A549 treated with ZK216348 at 1 μM for 4 hours (cell line): ENCODE measurements at places on chromosomes 6 and 20. TPM values are rescaled to one million over a fixed set of nuclear protein-coding genes. Genes with fewer than 3 reads are reported as not detected.

The CD109 gene
- 25.3 to 58.2 TPM (median 50.4 TPM) in 5 replicates for total RNA-seq

The BCAS1 gene
- total RNA-seq = 0.39 to 1.0 TPM (median 0.53 TPM) in 5 replicates

The FOXS1 gene
- 0.40 to 1.1 TPM (median 0.76 TPM) in 4 of 5 replicates, not detected in the other for total RNA-seq

The HSPA1L gene
- 1.4 to 2.2 TPM (median 1.9 TPM) in 5 replicates for total RNA-seq

The HLA-DMB gene
- total RNA-seq = 1.1 to 2.2 TPM (median 1.8 TPM) in 5 replicates

The GTF2H4 gene
- total RNA-seq = 15.2 to 23.2 TPM (median 17.3 TPM) in 5 replicates
